ENCODE measurements at places on chromosomes 7 and 10. TPM values are rescaled to one million over a fixed set of nuclear protein-coding genes. Genes with fewer than 3 reads are reported as not detected.

FAM180A gene
- 13.7 TPM for total RNA-seq

TAS2R60 gene
- total RNA-seq, result not detected

MRM2 gene
- 21.4 TPM for total RNA-seq

PNLIPRP2 gene
- 1.2 TPM for total RNA-seq

CALHM1 gene
- not detected for total RNA-seq

GALNT17 gene
- 1.7 TPM for total RNA-seq

SGMS1 gene
- 36.9 TPM for total RNA-seq

DNA sequence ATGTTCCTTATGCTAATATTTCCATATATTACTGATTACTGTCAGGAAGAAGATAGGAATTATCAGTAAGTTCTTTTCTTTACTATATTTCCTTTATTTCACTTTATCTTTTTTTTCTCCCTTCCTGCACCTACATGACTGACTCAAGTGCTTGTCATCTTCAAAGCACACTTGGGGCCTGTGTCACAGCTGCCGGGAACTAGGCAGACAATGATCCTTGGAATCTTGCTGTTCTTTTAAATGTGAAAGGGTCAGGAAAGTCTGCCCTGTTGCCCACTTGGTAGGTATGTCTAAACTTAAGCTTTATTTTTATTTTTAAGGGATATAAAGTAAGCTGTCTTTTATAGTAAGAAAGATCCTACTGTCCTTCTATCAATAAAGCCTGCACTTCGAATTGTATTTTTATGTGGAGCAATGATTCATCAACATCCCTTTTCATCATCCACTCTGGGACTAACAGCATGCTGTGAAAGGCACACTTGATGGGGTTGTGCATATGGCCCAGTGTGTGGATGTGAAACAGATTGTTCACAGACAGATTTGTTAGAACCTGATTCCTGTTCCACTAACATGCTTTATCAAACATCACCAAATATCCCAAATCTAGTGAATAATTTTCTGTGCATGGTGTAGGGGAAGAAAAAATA, 556.9 kb downstream of the DNAJB9 start:
- no peak for DNase-seq

GRCh38 chr7:141231018-141231792, 157.3 kb downstream of the TMEM178B start:
- DNase-seq, result no peak

DNA sequence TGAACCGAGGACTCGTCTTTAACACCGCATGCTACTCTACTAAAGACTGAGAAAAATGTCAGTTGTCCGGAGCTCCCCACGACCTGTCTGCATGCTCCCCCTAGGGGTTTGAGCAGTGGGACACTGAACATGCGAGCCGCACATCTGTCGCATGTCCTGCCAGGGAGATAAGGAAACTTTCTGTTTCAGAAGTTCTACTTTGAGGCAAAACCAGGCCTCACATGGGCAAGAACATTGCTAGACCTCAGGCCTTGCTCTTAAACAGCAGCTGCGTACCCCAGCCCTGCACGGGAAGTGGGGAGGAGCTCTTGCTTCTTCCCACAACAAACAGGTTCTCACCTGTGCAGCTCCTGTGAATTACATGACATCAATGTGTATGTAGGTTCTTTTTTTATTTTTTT, 30.3 kb upstream of the HERPUD2 start:
- DNase-seq, result peak; percentile 45

DNA sequence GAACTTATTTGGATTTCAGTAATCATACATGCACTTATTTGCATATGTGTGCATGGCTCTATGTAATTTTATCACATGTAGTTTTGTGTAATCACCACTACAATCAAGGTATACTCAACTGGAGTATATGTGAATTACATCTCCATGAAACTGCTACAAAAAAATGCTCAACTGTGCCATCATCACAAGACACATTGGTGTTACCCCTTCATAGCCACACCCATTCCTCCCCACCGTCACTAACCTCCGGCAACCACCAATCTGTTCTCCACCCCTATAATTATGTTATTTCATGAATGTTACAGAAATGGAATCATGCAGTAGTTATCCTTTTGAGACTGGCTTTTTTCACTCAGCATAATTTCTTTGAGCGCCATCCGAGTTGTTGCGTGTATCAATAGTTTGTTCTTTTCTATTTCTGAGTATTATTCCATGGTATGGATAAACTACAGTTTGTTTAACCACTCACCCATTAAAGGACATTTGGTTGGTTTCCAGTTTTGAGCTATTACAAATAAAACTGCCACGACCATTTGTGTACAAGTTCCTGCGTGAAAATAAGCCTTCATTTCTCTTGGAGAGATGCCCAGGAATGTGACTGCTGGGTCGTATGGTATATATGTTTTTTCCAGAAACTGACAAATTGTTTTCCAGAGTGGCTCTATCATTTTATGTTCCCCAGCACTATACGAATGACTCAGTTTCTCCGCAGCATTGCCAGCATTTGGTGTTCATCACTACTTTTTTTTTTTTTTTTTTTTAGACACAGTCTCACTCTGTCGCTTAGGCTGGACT, 11.3 kb upstream of the SMO start:
- DNase-seq, result no peak

GRCh38 chr7:48004032-48004431, 24.6 kb upstream of the HUS1 start:
- DNase-seq, result no peak

DNA sequence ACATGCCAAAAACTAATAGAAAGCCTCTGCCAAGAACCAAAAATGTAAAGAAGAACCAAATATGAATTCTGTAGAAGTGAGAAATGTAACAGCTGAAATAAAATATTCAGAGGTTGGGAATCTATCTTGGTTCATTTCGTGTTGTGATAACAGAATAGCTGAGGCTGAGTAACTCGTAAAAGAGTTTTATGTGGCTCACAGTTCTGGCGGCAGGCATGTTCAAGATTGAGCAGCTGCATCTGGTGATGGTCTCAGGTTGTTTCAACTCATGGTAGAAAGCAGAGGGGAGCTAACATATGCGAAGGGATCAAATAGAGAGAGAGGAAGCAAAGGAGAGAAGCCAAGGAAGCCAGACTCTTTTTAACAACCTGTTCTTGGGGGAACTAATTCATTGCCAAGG, 717.2 kb downstream of the TNS3 start:
- DNase-seq, result no peak

- DNase-seq, result no peak
Measured at GRCh38 chr7:70383066-70383782, 748.7 kb upstream of the GALNT17 start.

DNA sequence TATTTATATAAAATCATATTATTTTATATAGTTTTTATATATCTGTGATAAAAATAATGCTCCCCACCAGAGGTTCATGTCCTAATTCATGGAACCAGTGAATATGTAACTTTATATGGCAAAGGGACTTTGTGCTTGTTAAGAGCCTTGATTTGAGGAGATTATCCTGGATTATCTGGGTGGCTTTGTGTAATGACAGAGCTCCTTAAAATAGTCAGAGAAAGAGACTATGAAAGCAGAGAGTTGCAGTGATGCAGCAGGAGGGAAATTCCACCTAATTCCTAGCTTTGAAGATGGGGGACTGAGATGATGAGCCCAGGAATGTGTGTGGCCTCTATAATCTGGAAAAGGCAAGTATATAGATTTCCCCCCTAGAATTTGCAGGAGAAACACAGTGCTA, 1034.2 kb upstream of the C7orf33 start:
- no peak for DNase-seq

DNA sequence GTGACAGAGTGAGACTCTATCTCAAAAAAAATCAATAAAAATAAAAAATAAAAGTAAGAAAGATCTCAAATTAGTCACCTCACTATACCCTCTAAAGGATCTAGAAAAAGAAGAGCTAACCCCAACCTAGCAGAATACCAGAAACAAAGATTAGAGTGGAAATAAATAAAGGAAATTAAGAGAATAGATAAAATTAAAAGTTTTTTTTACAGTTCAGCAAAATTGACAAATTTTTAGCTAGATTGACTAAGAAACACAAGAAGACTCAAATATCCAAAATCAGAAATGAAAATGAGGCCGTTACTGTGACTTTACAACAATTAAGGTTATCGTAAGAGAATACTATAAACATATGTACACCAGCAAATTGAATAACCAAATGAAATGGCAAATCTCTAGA, 29.1 kb downstream of the KCTD7 start:
- DNase-seq, result no peak

- no peak for DNase-seq
Measured at GRCh38 chr10:34538281-34538829, 276.7 kb downstream of the PARD3 start.

GRCh38 chr10:96130326-96130995, 364 bp downstream of the ZNF518A start:
- DNase-seq, result no peak

DNA sequence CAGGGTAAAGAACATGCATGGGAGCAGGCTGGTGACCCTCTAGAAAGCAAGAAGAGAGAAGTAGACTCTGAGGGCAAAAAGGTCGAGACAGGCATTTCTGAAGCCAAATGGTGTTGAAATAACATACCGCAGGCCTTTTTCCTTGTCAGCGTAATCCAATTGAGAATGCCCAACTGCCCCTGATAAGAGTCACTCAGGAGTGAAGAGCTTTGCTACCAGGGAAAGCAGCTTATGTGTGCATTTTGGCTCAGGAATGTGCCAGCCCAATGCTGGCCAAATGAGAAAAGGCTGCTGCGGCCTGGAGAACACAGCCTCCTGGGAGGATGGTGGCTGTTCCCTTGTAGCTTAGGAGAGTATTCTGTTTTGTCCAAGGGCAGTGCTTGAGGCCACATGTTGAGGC, 61.4 kb upstream of the NFKB2 start:
- DNase-seq, result peak; percentile 33

DNA sequence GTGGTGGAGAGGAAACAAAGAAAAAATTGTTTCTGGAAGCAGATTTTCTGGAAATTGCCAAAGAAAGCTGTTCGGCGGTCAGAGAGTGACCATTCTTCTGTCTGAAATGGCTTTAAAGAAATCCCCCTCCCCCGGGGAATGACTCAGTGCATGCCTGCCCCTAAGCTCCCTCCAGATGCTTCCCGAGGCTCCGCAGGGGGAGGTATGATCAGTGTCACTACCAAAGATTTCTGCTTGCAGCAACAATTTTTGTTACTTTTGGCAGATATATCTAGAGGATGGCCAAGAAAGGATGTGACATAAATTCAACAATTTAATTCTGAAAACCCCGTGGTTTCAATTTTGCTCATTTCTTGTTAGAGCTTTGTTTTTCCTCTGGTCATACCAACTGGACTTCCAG, 163.9 kb downstream of the JCAD start:
- DNase-seq, result peak; percentile 55
